ENCODE measurements at places on chromosomes 4 and X.
A peak's percentile ranks its signal among the peaks of the same experiment; 100 is the strongest.

- no peak for DNase-seq
These were observed 2305.1 kb upstream of the AGA start for GRCh38 chr4:179747218-179747910.

DNA sequence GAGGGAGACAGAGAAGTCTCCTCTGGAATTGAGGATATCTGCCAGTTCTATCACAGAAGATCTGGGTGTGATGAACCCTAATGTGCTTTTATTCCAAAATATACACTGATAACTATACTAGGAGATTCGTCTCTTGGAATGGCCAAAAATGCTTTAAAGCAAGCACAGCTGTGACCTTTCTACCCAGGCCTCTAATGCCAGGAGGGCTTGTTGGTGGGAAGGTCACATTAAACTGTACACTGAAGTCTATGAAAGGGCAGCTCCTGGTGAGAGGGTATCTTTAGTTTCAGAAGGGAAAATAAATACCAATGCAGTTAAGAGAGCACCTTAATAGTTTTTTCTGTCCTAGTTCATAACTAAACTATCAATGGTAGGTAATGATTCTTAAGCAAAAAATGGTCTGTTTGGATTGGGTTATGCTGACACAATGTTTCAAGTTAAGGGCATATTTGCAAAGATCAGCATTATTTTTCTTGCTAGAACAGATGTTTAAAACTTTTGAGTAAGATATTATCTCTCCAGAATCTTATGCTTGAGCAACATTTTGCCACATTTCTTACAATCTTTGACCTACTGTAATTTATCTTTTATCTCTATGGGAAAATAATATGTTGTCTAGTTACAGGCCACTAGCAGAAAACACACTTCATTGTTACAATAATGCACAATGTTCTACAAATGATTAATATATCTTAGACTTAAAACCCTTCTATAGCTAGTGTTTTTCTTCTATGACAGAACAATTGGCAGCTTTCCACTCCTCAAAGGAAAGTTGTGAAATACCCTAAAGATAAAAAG, 59.6 kb downstream of the SEC24D start:
- DNase-seq: no peak

DNA sequence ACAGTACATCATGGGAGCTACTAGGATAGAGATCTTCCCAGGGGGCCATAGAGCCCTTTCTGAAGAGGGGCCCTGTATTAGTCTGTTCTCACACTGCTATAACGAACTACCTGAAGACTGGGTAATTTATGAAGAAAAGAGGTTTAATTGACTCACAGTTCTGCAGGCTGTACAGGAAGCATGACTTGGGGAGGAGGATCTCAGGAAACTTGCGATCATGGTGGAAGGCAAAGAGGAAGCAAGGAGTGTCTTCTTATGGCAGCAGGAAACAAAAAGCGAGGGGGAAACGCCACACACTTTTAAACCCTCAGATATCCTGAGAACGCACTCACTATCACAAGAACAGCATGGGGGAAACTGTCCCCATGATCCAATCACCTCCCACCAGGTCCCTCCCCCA, 4.2 kb upstream of the SLC9A6 start:
- DNase-seq: no peak

DNA sequence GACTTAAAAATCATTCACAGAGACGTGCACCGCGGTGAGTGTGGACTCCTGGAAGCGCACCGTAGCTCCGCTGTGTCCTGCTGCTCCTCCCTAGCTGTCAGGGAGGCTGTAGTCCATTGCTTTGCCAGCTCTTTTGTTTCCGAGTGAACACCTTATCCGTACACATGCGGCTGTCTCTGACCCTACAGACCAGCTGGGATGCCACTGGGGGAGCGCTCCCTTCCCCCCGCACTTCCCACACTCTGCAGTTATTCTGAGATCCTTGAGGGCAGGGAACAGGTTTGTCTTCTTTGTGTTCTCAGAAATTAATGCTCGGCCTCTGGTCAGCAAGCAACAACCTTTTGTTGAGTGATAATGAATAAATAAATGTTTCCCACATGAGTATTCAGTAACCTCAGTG, 33.7 kb upstream of the MSANTD1 start:
- DNase-seq: no peak

DNA sequence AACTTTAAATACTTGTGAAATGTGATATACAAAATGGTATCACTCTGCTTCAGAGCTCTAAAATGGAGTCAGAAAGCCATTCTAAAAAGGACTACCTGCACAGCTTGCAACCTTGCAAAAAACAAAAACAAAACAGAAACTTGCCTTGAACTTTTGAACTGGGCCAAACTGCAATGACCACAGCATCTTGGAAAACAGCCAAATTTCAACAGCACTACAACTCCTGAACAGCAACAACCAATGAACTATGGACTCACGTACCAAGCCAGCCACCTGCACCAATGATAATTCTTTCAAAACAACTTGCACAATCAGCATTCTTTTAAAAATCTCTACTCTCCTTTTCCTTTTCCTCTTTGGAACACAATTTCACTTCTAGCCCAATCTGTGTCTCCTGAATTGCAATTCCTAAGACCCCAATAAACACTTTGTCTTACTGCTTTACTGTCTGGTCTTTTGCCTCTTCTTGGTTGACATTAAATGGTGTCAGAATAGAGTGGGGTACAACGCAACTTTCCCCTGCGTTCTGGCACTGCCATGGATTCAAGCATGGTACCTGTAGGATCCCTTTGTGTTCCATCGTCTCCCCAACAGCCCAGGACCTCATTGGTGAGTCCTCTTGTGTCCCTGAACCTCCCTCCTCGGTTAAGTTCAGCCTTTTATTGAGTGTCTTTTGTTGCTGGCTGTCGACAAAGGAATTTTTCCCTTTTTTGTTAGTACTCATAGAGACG, 35.7 kb upstream of the FMR1 start:
- no peak for DNase-seq

- DNase-seq: no peak
These were observed 25.1 kb upstream of the USO1 start for GRCh38 chr4:75699299-75699698.

- no peak for DNase-seq
These were observed 22.4 kb upstream of the ARMCX4 start for GRCh38 chrX:101462892-101463291.

- DNase-seq: no peak
These were observed 351.2 kb downstream of the BMPR1B start for GRCh38 chr4:95108883-95109421.

- no peak for DNase-seq
These were observed 140.2 kb downstream of the STIM2 start for GRCh38 chr4:27000820-27001219.

GRCh38 chr4:176921256-176921655, 128.5 kb upstream of the VEGFC start:
- no peak for DNase-seq

DNA sequence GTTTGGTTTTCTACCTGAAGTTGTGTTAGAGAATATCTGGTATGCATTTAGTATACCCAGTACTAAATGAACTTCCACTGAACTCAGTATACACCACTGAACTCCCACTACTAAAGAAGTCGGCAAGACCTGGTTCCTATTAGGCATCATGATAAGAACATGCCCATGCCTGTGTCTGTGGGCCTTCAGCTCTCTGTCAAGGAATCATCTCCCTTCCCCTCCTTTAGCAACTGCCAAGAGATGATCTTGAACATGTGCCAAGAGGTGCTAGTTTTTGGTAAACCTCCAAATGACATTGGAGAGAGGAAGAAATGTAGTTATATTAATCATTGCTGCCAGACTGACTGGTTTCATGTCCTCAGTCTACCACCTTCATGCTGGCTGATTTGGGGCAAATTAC, 113.2 kb downstream of the ATP10D start:
- DNase-seq: no peak

DNA sequence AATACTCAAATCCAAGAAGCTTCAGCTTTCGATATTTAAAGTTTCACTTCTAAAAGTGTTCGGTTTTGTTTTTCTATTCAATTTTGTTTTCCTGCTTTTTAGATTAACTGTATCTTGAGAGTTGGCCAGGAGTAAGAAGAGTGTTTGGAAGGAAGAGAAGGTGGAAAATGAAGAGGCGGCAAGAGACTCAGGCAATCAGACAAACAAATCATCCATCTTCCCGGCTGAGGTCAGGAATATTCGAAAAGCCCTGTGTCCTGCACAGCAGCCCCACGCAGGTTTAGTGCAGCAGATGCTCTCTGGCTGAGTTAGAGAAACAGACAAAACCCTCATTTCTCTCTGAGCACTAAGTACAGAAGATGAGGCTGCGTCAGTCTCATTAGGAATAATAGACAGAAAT, 330.3 kb upstream of the NOCT start:
- DNase-seq: no peak

DNA sequence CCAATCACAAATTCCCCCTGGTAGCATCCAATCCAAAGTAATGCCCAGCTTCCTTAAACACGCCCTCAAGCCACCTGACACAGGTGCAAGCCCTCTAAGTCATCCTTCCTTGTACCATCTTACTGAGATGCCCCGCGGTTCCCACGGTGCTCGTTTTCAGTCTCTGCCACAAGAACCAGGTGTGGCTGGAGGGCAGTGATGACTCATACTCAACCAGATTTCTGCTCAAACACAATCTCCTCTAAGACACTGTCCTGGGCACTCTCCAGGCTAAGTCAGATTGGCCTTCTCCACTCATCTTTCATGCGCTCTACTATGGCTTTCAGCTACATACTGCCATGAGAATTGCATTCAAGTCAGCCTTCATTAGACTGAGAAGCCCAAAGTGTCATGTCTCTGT, 3.5 kb downstream of the SH3KBP1 start:
- no peak for DNase-seq

- DNase-seq: no peak
These were observed 75.8 kb downstream of the FAM53A start for GRCh38 chr4:1608196-1608820.

DNA sequence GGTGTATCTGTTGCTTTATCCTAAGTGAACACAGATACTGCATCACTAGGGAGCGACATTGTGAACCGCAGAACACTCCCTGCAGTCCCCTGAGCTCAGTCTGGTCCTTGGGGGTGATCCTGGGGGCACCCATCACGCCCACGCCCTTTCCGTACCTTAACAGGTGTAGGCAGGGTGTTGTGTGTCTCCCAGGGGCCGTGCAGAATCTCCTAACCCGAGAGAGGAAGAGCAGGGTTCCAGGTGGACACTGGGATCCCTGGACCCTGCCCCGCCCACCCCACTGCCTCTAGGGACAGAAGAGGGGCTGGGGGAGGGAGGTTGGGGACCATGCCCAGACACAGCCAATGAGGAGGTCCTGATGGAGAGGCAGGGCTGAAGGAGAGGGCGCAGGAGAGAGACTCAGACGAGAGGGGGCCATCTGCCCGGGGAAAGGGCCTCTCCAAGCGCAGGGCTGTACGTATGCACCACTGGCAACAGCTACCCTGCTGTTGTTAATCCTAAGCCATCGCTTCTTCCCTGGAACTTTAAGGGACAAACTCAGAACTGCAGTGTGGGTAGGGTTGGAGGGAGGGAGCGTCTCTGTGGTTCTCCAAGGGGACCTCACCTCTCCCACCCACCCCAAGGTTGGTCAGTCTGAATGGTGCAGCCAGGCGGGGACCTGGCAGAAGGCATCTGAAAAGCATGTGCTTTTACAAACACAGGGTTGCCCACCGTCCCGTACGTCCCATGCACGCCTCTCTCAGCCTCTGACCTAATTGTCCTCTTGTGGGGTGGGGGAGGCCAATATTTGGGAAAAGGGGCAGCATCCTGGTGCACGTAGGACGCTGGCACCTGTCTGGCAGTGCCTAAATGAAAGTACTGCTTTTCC, 2.5 kb downstream of the P2RY8 start:
- peak; percentile 30 for DNase-seq

GRCh38 chr4:30837131-30837539, 117.0 kb downstream of the PCDH7 start:
- DNase-seq: no peak

DNA sequence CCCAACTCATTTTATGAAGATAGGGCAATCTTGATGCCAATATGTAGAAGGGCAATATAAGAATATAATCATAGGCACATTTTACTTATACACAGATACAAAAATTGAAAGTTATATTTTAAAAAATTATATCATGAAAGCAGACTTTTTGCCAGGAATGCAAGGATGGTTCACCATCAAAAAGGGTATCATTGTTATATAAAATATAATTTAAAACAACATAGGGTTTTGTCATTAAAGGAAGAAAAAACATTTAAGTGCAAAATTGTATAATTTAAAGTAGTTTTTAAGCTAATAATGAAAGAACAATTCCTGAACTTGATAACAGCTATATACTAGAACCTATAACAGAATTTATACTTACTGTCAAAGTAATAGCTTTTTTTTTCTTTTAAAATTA, 15.9 kb downstream of the AREG start:
- DNase-seq: no peak

DNA sequence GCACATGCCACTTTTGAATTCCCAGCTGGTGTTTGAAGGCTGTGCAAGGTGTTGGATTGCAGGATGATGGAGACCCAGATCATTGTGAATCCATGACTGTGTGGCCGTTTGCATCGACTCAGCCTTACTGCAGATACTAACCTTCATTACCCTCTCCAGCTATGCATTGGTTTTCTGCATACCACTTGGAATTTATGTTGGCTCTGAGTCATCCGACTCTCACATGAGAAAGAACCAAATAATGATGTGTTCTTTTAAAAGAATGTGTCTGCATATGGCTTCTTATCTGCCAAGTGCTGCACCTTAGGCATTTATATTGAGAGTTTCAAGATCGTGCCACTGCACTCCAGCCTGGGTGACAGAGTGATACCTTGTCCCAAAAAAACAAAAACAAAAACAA, 106.7 kb upstream of the PRKX start:
- DNase-seq: no peak

- DNase-seq: no peak
These were observed 11.3 kb upstream of the LIMCH1 start for GRCh38 chr4:41526628-41527027.

DNA sequence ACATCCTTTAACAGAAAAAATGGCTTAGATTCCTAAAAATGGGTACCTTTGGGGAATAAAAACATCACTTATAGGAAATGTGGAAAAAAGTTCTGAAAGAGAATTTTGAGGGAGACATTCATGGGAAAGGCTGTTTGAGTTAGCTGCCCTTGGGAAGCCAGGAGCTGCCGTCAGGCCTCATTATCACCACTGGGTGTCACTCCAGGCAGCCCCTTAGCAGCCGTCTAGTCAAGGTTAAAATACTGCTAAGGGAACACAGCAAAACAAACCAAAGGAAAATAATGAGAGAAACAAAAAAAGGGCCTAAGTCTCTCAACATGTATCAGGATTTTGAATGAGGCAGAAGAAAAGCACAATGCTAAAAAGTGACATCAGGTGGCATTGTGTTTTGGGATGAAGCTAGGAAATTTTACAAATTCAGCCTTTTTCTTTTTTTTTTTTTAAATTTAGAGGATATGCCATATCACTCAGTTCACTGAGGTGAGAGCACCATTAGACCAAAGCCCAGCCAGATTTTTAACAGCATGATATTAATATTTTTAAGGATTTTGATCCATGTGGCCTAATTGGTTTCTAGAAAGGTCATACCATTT, 235.3 kb downstream of the GPAT3 start:
- DNase-seq: no peak

DNA sequence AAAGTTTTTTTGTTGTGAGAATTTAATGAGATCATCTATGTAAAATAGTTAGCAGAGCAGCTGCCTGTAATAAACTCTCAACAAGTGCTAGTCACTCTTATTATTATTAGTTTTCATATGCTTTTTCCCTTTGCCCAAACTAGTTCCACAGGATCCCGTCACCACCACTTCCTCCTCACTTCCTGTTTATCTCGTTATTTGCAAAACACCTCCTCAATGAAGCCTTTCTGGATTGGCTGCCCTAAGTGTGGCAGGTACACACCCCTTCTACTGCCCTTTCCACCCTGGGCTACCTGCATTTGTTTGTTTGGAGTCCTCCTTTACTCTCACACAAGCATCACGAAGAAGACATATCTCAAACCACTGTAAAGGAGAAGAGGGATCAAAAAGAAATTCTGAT, 54.4 kb upstream of the KLF3 start:
- DNase-seq: no peak

GRCh38 chrX:7109049-7109531, 38.4 kb upstream of the STS start:
- DNase-seq: no peak
